ENCODE measurements at places on chromosomes 3 and 15.

DNA sequence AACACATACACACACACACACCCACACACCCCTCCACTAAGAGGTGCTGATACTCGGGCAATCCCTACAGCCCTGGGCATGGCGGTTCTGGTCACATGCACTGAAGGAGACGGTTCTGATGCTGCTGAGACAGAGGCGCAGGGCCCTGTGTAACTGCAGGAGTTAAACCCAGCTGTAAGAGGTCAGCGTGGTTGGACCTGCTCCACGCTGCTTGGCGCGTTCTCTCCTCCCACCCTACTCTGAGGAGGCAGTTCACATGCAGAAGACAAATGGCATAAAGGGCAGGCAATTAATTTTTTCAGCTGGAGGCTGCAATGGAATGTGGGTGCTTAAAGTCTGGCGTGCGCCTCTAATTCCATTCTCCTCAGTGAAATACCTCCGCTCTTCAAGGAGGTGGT lies 35.2 kb downstream of the GRK7 start:
- DNase-seq: peak; percentile 54

- DNase-seq: no peak
These were observed 12.7 kb upstream of the SACM1L start for GRCh38 chr3:45676325-45677032.

- DNase-seq: no peak
These were observed 76.4 kb downstream of the CHRNA7 start for GRCh38 chr15:32106401-32107381.

DNA sequence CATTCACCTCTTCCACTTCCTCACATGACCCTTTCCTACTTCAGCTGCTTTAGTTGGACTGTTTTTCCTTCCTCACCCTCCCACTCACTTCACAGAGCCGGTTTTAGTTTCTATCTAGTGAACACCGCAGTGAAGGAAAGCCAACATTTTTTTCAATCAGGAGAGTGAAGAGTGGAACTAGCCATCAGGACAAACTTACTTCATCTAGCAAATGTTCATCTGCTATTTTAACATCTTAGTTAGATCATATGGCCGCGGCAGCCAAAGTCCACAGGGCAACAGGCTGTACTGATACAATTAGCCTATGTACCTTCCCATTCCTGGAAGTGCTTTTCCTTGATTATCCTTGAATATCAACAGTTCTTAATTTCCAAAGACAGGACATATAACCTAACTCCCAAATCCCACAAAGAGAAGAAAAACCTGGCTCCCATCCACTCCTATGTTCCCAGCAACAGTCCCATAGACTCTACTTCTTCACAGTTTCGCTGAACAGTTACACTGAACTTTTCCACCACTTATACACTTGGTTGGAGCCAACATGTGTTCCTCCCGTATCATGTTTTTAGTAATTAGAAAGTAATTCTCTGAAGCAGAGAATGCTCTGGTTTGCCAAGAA lies 456.2 kb upstream of the THBS1 start:
- no peak for DNase-seq

GRCh38 chr15:98288091-98288590 lies 327.6 kb downstream of the ARRDC4 start:
- DNase-seq: no peak

DNA sequence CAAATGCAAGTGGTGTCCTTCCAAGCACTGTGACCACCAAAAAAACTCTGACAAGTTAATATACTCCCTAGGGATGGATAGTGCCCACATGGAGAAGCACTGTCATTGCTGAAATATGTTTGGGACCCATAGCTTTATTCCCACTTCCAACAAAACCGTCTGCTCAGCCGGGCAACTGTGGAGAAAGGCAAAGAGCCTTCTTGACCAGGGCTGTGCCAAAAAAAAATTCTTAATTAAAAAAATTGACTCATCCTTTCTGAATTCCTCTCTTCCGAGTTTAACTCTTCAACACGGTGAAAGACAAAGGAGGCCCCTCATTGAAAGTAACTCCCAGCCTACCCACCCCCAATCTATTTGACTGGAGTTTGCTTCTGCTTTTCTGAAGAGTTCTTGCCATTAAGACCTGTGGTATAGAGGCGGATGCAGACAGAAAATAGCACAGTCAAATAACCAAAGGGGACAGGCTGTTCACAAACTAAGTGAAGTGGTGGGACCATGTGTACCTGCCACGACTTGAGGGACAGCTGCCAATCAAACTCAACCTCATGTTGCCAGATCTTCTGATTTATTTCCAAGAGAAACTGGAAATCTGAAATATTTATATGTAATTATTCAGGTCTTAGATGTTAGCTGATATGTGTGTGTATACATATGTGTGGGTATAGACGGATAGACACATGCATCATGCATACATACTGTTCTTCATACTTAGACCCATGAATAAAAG lies 135.4 kb upstream of the PFN2 start:
- DNase-seq: no peak

- DNase-seq: no peak
These were observed 23.1 kb upstream of the MBNL1 start for GRCh38 chr3:152245498-152246170.

DNA sequence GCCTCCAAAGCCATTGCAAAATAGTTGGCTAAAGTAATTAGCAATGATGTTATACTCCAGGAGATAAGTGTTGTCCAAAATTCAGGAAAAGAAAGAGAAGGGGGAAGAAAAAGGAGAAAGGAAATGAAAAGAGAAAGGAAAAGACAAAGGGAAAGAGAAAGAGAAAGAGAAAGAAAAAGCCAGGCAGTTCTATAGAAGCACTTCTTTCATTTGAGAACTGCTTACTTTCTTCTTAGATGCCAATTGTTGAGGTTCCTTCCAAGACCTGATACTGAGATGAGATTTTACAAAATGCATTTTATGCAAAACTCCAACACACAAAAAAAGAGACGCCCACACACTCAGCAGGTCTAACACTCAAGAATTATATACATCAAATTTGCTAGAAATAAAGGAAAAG lies 298.4 kb downstream of the KCNH8 start:
- no peak for DNase-seq

GRCh38 chr15:42937143-42937542 lies 16.6 kb upstream of the TTBK2 start:
- DNase-seq: no peak

DNA sequence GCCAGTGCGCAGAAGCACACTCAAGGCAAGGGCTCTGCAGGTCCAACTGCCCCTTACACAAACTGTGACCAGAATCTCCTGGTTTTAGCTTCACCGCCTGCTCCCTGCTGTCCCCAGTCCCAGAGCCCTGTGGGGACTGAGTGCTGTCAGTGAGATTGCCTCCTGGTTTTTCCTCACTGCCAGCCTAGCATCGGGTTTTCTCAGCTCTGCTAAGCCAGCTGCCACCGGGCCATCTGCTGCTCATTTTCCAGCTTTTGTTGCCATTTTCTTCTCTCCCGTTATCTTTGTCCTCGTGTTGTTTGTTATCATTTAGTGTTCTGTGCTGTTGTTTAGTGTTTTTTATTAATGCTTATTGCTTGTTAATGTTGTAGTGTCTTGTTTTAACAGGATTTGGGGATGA lies 79.5 kb upstream of the BLM start:
- DNase-seq: no peak

- no peak for DNase-seq
These were observed 78.4 kb downstream of the NEK10 start for GRCh38 chr3:27290760-27291159.

DNA sequence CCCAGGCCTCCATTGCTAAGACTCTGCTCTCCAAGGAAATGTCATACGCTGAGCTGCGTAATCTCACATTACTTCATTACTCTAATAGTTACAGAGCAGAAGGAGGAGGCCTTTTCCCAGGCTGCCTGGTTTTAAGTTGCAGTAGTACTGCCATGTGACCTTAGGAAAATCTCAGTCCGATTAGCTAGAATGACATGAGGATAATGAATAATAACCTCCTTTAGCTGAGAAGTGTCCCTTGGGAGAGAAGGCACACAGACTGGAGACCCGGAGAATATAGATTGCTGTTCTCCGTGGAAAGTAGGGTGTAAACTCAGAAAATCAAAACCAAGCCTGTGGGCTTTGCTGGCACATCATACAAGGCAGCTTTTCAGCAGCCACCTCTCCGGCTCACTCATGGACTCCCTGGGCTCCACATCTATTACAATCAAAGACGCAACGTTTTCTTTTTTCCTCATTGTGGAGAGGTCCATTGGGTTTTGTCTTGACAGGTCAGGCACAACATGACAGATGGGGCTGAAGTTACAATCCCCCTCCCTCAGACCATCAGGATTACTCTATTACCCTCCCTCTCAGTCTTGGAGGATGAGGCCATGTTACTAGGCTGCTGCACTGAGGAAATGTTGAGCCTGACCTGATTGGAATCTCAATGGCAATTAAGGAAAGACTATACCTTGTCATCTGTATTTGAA lies 134.8 kb upstream of the MB21D2 start:
- no peak for DNase-seq

DNA sequence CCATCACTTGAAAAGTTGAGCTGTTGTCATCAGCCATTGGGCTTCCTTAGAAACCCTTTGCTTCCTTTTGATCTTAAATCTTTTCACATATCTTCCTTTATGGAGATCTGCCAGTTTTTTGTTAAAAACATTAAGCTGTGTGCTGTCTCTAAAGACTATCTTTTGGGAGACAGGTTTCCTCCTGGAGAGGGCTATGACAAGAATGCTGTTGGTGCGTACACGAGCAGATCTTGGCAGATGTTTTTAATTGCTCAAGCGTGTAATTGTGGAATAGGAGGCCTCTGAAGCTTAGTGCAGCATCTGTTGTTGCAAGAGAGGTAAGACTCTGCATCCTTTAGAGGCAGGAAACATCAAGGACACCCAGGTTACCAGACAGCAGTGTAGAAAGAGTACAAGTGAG lies 56.8 kb downstream of the PHLDB2 start:
- DNase-seq: no peak

DNA sequence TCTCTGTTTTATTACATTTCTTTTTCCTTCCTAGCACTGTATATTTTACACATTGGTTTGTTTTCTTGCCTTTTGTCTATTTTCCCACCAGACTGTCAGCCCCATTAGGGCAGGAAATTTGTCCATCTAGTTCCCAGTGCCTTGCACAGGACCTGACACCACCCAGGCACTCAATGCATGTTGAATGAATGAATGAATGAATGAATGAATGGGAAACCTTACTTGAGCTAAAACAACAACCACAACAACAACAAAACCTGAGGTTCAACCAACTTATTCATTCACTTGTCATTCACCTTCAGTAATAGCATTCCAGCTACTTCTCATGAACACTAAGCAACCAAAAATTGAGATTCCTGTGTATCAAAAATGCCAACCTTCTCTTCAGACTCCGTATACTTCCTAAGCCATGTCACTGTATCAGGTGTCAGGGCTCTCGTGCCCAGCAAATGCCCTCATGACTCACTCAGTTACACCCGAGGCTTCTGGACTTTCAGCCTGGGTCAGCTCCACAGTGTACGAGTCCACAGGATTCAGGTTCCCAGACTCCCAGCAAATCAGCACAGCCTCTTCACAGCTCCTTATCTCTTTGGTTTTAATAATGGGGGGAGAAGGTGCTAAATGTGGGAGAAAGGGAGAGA lies 37.3 kb downstream of the FSD2 start:
- no peak for DNase-seq

GRCh38 chr3:47533996-47534454 lies 20.5 kb upstream of the ELP6 start:
- no peak for DNase-seq

GRCh38 chr3:54891540-54891897 lies 36.3 kb downstream of the LRTM1 start:
- DNase-seq: peak; percentile 46

DNA sequence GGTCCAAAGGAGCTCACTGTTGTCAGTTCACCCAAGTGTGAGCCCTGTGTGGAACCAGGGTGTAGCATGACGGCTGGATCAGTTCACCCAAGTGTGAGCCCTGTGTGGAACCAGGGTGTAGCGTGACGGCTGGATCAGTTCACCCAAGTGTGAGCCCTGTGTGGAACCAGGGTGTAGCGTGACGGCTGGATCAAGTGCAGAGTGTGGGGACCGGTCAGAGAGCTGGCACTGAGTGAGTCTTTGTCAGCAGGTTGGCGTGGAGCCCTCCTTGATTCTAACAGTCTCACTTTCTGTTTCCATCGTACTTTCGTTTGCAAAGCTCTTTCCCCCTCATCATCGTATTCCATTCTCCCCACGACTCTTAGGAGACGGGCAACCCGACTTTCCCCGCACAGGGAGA lies 57.9 kb upstream of the DLG1 start:
- no peak for DNase-seq

All from cardiac muscle cell (in vitro differentiated cells and primary cell).